T-helper 2 cell (primary cell): ENCODE measurements at places on chromosomes 6 and 20.

- no peak for DNase-seq
Measured at GRCh38 chr6:112296694-112297093, 42.3 kb upstream of the LAMA4 start.

DNA sequence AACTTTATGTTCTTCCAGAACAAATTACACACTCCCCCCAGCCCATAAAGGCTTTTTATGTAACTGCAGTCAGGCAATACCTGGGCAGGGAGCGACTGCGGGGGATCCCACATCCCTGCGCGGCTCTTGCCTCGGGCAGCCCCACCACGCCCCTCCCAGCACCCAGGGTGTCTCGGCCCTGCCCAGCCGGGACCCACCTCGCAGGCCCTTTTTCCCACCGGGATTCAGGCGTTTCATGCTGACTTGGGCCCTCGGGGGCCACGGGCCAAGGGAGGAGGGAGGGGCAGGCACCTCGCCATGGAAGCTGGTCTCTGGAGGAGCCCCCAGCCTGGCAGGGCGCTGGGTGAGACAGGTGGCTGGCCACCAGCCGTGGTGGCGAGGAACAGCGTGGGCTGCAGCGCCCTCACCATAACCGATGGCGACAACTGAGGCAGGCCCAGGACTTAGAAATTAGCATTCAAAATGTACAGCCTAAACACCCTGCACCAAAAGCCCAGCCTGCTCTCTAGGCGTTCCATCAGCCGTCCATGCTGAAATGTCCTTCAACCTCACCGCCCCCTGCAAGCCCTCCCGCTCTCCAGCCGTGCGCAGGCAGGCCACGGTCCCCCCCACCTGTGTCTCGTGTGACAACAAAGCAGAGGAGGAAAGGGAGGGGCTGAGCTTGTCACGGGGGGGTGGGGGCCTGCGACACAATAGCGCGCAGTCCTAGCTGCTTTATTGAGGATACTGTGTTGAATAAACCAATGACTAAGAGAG is 15.1 kb upstream of the FOXC1 start:
- DNase-seq = no peak

DNA sequence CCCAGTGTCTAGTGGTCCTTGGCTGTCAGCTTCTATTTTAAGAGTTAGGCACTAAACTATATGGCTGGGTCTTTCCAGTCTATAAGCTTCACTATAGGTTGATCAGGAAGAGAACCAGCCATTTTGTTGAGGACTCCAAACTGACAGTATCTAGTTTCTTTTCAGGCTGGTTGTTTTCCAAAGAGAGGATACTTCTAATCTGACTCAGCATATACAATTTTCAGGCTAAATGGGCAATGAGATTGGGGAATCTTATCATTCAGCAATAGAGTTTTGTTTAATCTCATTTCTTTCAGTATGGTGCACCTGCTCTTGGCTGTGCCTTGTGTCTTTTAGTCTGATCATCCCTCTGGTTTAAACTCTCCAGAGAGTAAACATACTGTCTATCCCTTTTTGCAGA is 20.4 kb upstream of the CTAGE9 start:
- no peak for DNase-seq

DNA sequence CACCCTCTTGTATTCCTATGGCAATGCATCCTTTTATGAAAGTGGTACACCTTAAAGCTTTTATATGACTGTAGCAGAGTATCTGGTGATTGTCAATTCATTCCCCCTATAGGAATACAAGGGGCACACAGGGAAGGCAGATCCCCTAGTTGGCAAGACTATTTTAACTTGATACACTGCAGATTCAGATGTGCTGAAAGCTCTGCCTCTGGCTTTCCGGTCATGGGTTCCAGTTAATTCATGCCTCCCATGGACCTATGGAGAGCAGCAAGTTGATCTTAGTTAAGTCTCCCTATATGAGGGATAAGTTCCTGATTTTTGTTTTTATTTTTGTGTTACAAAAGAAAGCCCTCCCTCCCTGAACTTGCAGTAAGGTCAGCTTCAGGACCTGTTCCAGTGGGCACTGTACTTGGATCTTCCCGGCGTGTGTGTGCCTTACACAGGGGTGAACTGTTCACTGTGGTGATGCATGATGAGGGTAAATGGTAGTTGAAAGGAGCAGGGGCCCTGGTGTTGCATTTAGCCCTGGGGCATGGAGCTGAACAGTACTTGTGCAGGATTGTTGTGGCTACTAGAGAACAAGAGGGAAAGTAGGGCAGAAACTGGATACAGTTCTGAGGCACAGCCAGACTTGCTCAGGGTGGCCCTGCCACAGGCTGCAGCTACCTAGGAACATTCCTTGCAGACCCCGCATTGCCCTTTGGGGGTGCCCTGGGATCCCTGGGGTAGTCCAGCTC is 292.1 kb downstream of the ESR1 start:
- DNase-seq = no peak

DNA sequence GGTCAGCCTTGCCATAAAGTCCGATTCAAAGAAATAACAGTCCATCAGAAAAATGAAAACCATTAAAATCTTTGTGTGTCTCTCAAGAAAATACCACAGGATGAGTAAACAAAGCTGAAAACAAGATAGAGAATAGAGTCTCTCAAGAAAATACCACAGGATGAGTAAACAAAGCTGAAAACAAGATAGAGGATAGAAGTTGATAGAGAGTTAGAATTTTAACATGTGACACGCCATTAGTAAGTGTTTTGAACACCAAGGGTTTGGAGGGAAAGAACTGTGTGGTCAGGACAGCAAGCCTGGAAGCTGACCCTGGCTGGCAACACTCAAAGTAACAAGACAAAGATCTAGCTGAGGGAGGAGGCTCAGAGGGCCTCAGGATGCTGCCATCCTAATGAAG is 43.9 kb upstream of the PRND start:
- DNase-seq = no peak

GRCh38 chr20:3997446-3997845 is 17.9 kb downstream of the RNF24 start:
- no peak for DNase-seq

- DNase-seq = no peak
Measured at GRCh38 chr20:31630187-31630790, 7.4 kb upstream of the COX4I2 start.

DNA sequence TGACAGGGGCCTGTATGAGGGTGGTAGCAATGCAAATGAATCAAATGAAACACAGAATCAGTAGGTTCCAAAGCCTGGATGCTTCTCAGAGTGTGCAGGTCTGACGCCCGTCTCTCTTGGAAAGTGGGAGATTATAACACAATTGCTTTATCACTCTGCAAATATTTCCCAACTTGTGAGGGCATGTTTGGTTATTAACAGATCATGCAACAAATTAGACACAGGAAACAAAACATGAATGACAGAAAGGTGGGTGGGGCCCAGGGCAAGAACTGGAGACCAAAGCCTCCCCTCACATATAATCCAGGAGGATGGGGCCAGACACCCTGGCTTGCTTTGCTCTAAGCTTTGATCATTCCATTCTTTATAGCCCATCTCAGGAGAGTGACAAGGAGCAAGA is 108.6 kb upstream of the MRPS10 start:
- DNase-seq = no peak

- DNase-seq = no peak
Measured at GRCh38 chr20:60272790-60273189, 314.6 kb downstream of the CDH26 start.

DNA sequence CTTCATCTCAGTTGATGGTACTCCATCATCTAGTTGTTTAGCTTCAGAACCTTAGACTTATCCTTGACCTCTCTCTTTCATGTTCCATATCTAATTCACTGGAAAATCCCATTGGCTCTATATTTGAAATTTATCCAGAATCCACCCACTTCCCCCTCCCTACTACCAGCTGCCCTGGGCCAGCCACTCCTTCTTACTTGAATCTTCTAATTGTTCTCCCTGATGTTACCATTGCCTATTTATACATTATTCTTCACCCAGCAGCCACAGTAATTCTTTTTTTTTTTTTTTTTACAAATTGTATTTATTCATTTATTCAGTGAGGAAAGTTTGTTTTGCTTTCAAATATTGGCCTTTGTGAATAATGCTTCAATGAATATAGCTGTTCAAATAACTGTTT is 8.2 kb downstream of the SEC23B start:
- DNase-seq = no peak
